ENCODE measurements at places on chromosomes 1 and 21.

DNA sequence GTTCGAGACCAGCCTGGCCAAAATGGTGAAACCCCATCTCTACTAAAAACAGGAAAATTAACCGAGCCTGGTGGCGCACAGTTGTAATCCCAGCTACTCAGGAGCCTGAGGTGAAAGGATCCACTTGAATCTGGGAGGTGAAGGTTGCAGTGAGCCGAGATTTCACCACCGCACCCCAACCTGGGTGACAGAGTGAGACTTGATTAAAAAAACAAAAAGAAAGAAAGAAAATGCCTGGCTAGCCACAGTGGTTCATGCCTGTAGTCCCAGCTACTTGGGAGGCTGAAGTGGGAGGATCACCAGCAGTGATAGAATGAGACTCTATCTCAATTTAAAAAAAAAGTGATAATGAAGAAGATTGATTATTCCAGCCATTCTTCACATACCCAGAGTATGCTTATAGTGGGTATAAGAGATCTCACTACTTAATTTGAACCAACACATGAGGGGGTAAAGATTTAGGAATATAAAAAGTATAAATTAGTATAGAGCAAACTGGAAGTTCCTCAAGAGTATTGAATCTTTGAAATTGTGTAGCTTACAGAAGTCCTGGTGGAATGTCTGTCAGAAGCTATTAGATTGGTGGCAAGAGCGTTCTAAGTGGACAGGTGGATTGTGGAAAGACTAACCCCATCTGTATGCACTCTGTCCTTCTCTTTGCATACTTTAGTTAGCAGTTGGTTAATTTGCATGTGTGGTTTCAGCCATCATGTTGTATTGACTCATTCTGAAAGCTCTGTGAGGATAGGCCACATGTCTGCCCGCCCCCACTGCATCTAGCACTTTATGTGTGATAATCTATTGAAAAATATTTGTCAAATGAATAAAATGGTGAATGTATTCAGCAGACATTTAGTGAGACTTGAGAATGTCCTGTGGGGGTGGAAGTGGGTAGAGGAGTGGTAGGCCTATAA, 25.0 kb downstream of the RLF start:
- no peak for DNase-seq

GRCh38 chr1:5756434-5757186, 235.6 kb downstream of the NPHP4 start:
- DNase-seq: no peak

DNA sequence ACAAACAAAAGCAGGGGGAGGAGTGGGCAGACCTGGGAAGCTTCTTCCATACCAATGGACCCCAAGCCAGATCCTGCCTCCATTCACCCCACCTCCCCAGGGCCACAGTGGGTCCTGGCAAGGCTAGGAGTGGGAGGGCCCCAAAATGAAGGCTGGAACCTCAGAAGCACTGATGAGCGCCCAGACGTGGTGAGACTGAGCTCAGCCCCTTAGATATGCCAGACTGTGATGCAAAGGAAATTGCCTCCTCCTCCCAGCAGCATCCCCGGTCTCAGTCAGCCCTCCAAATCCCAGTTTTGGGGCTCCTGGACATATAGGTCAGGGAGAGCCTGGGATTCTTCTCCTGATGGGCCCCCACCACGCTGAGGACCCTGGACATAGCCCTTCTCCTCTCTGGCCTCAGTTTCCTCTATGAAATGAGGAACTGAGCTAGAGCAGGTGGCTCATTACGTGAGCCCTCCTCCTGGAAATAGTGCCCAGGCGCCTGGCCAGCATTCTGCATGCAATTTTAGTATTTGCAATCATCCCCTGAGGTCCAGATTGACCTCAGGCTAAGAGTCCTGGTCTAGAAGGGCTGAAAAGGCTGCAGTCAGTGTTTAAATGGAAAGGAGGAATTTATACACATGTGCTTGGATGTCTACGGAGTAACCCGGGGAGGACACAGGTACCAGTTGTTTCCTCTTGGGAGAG, 33.5 kb downstream of the RHBG start:
- DNase-seq: no peak

GRCh38 chr1:19123837-19124236, 86.2 kb downstream of the UBR4 start:
- DNase-seq: no peak

DNA sequence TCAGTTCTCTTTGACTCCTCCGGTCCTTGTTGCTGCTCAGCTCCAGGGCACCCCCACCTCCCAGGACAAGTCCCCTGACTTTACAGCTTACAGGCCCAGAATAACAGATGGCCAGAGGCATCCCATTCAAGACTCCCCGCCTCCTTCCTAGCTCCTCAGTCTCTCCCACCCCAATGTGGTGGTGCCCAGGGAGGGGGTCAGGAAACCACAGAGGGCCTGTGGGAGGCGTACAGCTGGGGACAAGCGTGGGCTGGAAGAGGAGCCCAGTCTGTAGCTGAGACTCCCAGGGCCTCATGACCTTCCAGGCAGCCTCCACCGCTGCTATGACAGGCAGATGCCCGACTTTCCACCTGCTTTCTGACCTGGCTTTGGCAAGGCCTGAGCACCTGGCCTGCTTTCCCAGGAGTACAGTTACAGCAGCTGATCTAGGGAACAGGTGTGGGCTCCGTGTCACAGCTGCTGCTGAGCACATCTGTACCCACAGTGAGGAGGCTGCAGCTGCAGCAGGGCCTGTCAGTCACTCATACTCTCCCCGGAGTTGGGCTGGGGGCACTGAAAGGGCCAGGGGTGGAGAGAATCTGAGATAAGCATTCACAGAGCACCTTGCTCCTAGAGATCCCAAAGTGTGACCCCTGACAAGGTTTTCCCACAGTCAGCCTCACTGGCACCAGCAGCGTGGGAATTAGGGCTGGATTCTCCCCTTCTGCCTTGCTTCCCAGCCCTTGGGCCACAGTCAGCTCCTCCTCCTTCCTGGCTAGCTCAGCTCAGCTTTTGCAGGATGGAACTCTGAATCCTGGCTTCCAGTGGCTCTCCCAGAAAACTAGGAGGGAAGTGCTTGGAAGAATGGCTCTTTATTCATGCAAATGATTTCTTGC, 7.1 kb upstream of the NAV1 start:
- no peak for DNase-seq

- no peak for DNase-seq
Observed at GRCh38 chr1:89069951-89070350, 4.9 kb upstream of the GBP1 start.

Measured in NCI-H1694 (cell line).